ENCODE measurements at places on chromosomes 1 and 21.

DNA sequence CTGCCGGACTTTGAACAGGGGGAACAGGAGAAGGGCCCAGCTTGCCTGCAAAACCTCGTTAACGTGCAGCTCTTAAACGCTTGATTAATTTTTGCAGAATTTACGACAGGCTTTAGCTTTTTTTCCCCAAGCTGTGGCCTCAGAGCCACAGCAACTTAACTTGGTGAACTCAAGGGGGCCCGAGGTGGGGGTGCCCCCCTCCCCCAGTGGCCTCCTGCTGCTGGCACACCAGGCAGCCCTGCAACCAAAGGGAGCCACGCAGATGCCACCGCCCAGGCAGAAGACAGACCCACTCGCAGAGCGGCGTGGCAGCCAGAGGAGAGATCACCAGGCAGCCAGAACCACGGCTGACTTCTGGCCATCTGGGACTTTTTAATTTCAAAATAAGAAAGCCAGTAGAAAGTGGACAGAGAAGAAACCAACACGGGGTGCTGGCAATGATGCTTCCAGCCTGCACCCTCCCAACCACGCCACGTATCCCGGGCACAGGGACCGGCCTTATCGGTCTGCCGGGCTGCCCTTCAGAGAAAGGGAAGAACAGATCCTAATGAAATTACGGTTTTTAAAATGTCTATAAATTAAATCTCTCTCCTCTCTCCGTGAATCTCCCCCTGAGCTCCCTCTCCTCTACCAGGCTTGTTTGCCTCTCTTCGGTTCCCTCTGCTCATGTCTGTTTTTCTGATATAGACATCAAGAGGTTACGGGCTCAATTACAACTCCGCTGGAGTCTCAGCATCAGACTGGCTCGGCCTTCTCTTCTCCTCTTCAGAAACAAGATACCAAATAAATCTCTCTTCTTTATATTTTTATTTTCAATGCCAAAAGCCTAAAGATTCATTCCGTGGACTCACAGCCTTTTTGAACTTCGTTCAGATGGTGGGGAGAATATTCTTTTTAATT, 6.4 kb downstream of the CASZ1 start:
- no peak for DNase-seq

DNA sequence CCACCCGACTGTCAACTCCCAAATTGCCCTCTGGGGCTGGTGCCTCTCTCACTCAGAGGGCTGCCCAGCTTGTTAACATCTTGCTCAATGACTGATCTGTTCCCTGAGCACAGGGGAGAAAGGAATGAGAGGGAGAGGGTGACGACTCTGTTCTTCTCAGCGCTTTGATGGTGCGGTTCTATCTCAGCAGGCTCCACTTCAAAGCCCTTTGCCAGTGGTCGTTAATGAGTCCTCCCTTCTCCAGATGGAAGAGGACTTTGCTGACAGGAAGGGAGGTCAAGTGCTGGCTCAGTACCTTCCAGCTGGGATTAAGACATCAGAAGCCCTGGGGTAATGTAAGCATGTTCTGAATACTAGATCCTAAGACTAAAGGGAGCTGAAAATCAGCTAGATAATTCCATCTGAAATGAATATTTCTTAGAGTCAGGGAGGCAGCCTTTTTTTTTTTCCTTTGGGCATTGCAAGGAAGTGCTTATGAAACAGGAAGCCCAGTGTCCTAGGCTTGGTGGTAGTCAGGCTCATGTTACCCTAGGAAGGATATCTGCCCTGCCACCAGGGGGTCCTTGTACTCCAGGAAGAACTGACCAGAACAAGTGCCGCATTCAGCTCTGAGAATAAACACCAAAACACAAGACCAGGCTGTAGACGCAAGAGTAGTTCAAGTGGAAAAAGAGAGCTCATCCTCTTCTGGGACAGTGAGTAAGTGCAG, 4.7 kb downstream of the FMOD start:
- DNase-seq, result no peak

GRCh38 chr1:248853663-248854375, 5.1 kb downstream of the ZNF692 start:
- DNase-seq, result no peak

GRCh38 chr1:22426781-22427180, 24.9 kb upstream of the ZBTB40 start:
- no peak for DNase-seq

GRCh38 chr1:170044187-170044586, 30.3 kb downstream of the KIFAP3 start:
- DNase-seq, result no peak

DNA sequence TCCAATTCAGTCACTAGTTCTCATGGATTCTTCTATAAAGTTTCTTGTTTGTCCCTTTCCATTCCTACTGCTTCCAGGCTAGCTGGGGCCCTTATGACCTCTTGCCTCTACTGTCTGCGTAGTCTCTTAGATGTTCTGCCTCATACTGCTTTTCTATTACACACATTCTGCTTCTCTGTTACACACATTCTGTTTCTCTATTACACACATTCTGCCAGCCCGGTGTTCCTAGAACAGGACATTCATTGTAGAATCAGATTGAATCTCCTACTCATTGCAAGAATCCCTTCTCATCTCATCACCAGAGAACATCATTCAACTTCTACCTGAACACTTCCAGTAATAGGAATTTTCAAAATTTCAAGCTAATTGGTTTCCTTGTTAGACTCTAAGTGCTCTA, 69.3 kb upstream of the QSOX1 start:
- no peak for DNase-seq

DNA sequence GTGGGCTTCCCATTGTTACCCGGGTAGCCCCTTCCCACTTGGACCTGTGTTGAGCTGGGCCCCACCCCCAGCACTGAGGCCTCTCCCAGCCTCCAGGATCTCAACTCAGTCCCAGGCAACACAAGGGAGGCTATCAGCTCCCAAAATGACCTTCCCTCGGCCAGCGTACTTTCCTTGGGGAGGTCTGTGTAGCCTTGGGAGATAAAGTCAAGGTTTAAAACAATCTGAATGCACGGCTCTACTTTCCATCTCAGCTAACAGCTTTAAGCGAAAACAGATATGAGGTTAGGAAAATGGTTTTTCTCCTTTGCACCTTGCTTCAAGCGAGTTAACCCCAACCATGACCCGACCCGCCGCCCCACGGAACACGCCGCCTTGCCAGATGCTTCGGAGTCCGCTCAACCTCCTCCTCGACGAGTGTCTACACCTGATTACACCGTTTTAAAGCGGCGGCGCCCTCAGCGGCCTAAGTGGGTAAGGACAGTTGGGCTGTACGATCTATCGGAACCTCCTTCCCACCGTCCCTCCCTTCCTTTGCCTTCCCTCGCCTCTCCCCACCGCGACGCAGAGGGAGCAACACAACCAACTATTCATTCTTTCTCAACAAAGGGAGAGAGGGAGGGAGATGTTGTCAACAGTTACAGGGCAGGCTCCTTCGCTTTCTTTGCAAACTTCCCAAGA, 1.1 kb downstream of the BCAR3 start:
- DNase-seq, result no peak

DNA sequence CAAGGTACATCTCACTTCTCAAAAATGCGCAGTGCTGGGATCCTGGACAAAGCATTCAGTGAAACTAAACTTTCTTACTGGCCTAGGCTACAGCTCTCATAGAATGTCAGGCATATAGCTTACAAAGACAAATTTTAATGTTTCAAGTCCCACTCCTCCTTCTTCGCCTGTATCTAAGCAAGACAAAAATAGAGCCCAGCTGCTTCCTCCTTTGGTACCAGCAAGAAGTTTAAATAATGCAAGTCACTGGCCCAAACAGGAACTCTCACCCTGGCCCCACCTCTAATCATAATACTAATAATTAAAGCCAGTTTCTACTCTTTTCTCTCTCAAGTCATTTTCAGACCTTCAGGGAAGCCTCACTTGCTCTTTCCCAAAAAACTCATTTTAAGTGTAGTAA, 1267.9 kb downstream of the MRPL39 start:
- no peak for DNase-seq

DNA sequence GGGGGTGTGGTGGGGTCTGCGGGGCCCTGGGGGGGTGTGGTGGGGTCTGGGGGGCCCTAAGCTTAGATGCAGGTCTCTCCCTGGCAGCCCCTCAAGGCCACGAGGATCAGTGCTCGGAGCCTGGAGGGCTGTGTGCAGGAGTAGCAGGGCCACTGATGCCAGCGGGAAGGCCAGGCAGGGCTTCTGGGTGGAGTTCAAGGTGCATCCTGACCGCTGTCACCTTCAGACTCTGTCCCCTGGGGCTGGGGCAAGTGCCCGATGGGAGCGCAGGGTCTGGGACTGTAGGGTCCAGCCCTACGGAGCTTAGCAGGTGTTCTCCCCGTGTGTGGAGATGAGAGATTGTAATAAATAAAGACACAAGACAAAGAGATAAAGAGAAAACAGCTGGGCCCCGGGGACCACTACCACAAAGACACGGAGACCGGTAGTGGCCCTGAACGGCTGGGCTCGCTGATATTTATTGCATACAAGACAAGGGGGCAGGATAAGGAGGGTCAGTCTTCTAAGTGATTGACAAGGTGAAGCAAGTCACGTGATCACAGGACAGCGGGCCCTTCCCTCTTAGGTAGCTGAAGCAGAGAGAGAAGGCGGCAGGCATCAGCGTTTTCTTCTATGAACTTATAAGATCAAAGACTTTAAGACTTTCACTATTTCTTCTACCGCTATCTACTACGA, 8.7 kb downstream of the RNF223 start:
- no peak for DNase-seq

DNA sequence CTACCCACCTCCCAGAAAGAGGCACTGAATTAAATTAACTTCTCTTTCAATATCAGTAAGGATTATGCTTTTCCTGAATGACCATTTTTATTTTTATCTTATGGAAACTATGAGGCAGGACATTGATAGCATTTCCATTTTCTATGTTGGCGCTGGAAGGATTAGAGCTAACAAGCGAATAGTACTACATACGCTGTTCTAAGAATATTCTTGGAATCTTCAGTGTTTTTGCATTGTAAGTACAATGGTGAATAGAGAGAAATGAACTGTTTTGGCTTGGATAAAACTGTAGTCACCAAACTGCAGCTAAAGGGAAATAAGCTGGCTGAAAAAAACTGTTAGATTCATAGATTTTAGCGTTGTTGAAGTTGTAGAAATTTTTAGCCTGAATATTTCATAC, 779.0 kb upstream of the ADGRL4 start:
- DNase-seq, result no peak

- DNase-seq, result no peak
Measured at GRCh38 chr1:185627761-185628501, 106.3 kb upstream of the HMCN1 start.
